Ovary (tissue), 10 donors: ENCODE measurements at places on chromosomes 3 and 15. TPM values are rescaled to one million over a fixed set of nuclear protein-coding genes. Genes with fewer than 3 reads are reported as not detected.

- no peak for DNase-seq
These were observed 195.5 kb upstream of the TMC3 start for GRCh38 chr15:81569286-81570080.

GRCh38 chr3:45889337-45889736, 3.0 kb downstream of the CCR9 start:
- no peak for DNase-seq

- no peak for DNase-seq
These were observed 366.7 kb upstream of the ZNF717 start for GRCh38 chr3:76152028-76152427.

- no peak for DNase-seq
These were observed 25.7 kb upstream of the PTX3 start for GRCh38 chr3:157410945-157411344.

TIMP4 gene
- 4.9 TPM for total RNA-seq

GRCh38 chr3:73074781-73075180, 13.3 kb downstream of the EBLN2 start:
- no peak for DNase-seq

FAM3D gene
- total RNA-seq, result 0.36 TPM

DNA sequence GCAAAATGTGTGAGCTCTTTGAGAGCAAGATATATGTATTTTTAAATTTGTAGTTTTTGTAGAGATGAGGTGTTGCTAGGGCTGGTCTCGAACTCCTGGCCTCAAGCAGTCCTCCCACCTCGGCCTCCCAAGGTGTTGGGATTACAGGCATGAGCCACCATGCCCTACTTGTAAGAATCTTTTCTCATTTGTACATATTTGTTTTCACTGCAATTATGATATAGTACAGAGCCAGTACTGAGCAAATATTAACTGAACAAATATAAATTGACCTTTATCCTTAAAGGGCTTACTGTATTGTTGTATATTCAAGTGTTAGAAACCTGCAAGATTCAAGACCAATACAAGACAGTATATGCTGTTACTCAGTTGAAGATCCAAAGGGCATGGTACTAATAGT, 53.4 kb downstream of the GTF2E1 start:
- DNase-seq, result no peak

GRCh38 chr3:176581589-176581988, 615.7 kb downstream of the TBL1XR1 start:
- no peak for DNase-seq

DNA sequence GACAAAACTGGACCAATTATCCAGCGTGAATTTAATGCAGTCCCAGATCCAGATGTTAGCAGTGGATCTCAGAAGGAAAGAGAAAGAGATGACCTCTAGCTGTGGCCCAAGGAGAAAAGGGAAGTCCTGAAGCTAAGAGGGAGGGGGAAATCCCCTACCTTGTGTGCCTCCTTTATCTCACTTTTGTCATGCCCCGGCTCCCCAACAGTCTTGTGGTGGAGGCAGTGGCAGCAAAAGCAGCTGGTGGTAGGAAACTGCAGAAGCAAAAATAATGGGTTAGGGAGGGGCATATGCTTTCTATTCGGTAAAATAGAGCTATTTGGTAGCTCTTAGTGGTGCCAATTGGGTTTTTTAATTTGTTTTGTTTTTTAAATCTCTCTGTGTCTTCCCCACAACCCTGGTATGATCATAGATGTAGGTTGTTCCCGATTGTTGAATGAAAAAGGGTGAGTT, 56.5 kb downstream of the MCTP2 start:
- no peak for DNase-seq

DNA sequence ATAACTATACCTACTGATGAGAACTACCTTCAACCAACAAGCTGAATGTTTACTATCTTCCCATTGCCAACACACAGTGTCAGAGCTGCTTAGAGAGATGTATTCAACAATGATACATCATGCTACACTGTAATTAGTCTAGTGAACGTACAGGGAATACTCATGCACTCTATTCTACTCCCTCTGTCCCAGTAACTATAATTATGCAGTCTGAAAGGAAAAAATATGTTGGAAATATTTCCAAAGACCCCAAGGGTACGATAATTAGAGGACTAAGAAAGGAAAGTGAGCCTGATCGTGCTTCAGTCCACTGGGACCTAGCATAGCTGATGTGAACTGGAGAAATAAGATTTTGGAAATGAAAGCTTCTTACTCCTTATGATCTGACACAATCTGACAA, 36.9 kb upstream of the FSIP1 start:
- DNase-seq, result no peak
